ENCODE measurements at places on chromosomes 1 and 21.
A peak's percentile ranks its signal among the peaks of the same experiment; 100 is the strongest.

DNA sequence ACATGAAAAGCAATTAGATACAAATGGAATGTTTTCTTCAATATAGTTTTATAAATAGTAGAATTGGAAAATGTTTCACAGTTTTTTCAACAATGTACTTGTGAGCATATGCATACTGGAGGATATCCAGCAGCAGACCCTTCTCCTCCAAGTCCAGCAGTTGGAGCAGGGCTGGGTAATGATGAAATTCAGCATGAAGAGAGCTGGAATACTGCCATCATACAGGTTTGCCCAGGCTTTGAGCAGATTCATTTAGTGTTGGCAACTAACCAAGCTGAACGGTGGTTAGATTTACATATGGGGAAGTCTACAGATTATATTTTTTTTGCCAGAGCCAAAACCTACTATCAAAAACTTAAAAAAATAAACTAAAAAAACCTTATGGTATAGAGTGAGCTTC is 38.3 kb downstream of the WDR3 start:
- DNase-seq: peak; percentile 25

- DNase-seq: no peak
Observed at GRCh38 chr1:55280731-55281130, 65.6 kb upstream of the USP24 start.

DNA sequence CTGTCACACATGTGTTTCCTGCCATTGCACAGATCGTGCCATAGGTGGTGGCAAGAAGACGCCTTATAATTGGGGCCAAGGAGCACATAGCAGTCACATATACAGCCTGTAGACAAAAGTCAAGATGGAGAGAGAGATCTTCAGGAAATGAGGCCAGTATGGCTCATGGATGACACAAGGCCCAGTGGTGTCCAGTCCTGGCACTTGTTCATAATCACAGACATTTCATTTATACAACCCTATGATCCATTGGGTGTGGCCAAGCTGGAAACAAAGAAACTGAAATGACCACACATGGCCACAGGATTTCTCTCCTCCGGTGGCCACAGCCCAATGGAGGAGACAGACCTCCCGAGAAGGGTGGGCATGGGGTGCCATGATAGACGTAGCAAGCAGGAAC is 78.5 kb upstream of the KAZN start:
- DNase-seq: no peak

DNA sequence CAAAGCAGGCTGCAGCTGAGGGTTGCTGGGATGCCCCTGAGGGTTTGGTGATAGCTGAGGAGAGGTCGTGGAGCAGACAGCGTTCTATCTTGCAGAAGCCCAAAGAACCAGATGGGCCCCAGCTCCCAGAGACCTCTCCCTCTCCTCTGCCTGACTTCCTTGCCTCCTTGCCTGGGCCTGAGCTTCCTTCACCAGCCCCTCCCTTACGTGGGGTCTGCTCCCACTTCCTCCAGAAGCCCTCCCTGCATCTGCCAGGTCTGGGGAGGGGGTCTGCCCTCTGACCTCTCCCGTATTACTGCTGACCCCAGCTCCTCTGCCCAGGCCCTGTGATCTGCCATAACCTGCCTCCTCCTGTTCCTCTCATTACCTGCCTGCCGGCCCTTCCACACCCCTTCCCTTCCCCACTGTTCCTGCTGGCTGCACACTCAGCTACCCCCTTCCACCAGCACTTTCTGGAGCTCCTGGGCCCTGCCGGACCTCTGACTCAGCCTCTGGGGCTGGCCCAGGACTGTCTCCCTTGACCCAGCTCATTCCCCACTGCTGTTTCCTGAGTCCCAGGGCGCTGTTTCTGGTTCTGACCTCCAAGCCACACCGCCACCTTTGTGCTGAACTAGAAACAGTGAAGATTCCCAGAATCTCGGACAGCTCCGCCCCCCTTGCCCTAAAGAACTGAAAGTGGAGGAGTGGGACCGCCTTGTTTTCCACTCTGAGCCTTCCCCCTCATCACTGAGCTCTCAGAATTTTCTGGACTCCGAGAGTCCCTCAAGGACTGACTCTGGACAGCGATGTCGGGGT is 237.7 kb upstream of the C1orf174 start:
- DNase-seq: no peak

DNA sequence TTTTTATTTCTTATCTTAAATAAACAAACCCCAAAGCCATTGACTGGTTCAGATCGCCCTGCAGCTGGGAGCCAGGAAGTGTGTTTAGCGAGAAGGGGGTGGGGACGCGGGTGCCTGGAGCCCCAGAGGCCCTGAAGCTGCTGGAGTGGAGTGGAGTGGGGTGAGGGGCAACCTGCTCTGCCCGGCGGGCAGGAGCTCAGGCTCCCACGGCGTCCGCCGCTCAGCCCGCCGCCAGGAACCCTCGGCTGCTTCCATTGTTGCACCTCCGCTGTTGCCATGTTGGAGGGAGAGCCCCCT is 673 bp downstream of the PIK3C2B start:
- DNase-seq: peak; percentile 88

DNA sequence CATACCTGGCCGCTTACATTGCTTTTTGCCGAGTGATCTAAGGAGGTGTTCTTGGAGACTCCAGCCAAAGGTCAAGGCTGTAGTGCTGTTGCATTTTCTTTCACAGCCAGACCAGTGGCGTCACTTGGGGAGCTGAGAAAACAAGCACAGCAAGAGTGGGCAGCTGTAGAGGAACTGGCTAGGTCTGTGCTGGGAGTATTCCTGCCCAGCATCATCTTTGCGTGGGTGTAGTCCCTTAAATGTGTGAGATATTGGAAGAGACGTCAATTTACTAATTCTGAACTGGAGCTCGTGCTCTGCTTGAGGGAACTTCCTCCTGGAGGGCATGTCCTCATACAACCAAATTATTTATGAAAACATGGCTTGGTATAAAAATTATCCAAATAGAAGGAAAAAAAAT is 10.2 kb downstream of the UBIAD1 start:
- DNase-seq: no peak

- DNase-seq: no peak
Observed at GRCh38 chr1:193131266-193131860, 9.5 kb downstream of the CDC73 start.

GRCh38 chr1:12087797-12088314 is 24.8 kb downstream of the TNFRSF8 start:
- DNase-seq: no peak

GRCh38 chr1:1187938-1188337 is 14.3 kb downstream of the TTLL10 start:
- no peak for DNase-seq

DNA sequence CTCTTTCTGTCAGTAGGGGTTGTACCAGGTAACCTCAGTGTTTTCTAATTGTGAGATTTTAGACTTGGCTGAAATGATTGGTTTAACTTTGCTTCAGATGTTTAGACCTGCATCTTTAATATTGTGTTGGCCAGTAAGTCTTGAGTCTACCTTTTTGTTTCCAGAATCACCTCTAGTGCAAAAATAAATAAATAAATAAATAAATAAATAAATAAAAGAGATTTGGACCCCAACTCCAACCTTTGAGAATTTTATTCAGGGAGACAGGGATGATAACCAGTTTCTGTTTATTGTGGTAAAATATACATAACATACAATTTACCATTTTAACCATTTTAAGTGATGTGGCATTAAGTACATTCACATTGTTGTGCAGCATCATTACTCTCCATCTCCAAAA is 64.4 kb downstream of the RAVER2 start:
- DNase-seq: no peak

DNA sequence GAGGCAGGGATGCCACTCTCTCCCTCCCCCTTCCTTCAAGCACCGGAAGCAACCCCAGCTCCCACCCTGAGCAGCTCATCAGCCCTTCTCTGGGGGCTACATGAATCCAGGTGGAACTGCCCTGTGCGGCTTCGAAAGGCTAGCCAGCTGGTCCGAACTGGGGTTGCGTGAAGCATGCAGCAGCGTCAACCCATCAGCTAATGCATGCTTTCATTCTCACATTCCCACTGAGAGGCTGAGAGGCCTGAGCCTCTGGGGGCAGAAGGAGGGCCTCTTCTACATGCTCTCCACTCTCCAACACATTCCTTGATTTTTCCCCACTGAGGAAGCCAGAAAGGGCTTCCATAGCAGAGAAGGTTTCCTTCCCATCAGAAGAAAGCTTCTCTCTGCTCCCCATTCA is 5.6 kb downstream of the RXRG start:
- no peak for DNase-seq

GRCh38 chr1:58874757-58875755 is 91.2 kb upstream of the JUN start:
- peak; percentile 40 for DNase-seq

DNA sequence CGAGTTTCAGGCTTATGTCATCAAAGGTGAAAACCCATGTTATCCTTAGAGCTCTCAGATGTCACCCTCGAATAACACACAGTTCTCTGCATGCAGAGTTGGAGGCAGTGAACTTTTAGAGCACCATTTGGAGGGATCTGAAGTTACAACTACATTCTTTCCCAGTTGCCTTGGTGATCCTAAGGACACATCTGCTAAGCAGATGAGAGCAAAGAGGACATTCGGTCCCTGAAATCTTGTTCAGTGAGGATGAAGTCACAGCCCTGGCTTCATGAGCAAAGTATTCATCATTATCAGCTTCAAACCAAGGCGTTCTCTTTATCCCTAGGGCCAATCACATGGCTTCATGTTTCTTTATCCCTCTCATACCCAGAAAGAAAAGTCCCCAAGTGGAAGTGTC is 23.1 kb upstream of the MCOLN2 start:
- DNase-seq: peak; percentile 4

- no peak for DNase-seq
Observed at GRCh38 chr1:11823366-11824137, 17.6 kb downstream of the CLCN6 start.

DNA sequence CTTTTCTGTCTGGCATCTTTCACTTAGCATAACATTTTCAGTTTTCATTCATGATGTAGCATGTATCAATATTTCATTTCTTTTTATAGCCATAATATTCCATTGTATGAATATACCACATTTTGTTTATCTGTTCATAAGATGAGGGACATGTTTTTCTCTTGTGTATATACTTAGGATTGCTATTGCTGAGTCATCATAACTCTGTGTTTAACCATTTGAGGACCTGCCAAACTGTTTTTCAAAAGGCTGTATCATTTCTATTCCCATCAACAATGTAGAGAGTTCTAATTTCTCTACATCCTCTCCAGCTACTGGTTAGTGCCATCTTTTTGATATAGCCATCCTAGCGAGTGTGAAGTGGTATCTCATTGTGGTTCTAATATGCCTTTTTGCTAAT is 26.2 kb downstream of the MPZL1 start:
- DNase-seq: no peak

- no peak for DNase-seq
Observed at GRCh38 chr1:156931211-156931952, 10.9 kb downstream of the LRRC71 start.

DNA sequence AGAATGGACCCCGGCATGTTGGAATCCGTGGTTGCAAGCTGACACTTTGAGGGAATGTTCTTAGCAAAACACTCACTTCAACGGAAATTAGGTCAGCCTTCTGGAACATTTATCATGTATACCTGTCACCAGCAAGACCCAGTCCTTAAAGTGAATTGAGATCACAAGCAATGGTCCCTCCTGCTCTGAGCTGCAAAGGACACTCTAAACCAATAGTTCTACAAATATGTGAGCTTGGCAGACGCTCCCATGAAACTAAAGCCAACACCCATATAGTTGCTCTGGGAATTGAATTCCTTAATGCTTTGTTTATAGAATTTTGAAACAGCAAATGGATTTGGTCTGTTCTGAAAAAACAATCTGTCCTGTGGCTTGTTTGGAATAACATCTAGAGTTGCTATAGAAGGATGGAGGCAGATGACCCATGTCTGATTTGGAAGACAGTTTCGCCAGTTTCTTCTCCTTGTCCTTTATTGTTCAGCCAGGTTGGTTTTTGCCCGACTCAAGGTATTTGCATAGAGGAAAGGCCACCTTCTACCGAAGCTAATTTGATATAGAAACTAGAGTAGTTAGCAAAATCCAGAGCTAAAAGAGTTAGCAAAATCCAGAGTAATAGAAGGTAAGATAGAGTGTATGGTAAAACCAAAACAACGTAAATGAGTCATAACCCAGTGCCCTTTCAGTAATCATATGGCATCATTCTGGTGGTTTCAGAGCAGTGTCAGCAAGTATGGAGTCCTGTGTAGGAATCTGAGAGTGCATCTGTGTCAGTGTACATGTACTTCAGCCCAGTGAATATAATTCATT is 236.2 kb downstream of the NFIA start:
- peak; percentile 28 for DNase-seq

DNA sequence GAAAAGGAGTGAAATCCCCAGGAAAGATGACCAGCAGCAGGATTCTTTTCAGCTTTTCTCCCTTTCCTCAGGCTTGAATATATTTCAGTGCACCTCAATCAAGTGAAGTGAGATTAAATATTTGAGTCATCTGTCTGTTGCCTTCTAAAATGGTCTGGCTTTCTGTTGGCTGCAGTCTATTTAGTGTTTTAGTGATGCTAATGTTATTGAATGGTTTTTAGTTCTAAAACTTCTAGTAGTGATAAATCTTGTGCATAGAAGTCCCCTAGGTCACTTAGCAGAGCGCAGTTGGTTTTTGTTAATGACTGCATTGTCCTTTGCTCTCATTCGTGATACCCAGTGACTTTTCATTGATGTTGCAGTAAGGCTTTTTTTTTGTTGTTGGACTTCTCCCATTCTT is 53.5 kb downstream of the ITSN1 start:
- no peak for DNase-seq

DNA sequence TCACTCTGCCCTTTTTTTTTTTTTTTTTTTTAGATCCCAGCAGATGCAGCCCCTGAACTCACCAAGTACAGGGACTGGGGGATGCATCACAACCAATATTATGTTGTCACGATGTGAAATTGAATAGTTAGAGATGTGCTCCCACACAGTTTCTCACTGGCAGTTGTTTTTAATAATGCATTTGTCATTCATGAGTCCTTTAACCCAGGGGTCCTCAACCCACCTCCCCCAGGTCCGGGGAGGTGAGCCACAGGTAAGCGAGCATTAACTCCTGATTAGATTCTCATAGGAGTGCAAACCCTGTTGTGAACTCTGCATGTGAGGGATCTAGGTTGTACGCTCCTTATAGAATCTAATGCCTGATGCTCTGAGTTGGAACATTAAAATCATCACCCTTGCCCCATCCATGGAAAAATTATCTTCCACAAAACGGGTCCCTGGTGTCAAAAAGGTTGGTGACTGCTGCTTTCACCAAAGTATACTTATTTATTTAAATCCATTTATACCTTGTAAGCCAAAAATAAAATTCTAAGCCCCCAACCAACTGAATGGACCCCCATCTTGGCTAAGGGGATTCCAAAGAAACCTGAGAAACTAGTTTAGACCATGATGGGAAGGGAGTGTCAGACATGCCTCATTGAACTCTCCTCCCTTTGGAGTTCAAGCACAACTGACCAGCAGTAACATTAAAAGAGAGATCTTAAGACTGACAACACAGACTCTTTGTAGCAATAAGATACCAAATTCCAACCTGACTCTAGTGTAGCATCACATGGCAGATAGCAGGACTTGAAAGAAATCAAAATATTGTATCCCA is 119.3 kb upstream of the ATP1A1 start:
- no peak for DNase-seq

GRCh38 chr21:38499296-38499695 is 1.0 kb upstream of the ERG start:
- DNase-seq: no peak

- no peak for DNase-seq
Observed at GRCh38 chr1:174358786-174359453, 88.8 kb upstream of the GPR52 start.

All from hepatocyte (in vitro differentiated cells).